ENCODE measurements at places on chromosomes 1 and 21.

- DNase-seq, result no peak
These were observed 223.2 kb upstream of the FOXD3 start for GRCh38 chr1:63099188-63099587.

DNA sequence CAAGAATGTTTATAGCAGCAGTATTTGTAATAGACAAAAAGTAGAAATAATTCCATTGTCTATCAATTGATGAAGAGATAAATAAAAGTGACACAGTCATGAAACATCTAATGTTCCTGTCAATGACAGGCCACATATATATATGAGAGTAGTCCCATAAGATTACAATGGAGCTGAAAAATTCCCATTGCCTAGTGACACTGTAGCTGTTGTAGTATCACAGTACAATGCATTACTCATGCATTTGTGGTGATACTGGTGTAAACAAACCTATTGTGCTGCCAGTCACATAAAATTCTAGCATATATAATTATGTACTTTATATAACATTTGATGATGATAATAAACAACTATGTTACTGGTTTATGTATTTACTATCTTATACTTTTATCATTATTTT is 141.9 kb upstream of the LYPLAL1 start:
- no peak for DNase-seq

- peak; percentile 82 for DNase-seq
These were observed 682.4 kb upstream of the TPTE start for GRCh38 chr21:9838738-9839642.

GRCh38 chr1:206854401-206855129 is 10.9 kb upstream of the IL20 start:
- no peak for DNase-seq

DNA sequence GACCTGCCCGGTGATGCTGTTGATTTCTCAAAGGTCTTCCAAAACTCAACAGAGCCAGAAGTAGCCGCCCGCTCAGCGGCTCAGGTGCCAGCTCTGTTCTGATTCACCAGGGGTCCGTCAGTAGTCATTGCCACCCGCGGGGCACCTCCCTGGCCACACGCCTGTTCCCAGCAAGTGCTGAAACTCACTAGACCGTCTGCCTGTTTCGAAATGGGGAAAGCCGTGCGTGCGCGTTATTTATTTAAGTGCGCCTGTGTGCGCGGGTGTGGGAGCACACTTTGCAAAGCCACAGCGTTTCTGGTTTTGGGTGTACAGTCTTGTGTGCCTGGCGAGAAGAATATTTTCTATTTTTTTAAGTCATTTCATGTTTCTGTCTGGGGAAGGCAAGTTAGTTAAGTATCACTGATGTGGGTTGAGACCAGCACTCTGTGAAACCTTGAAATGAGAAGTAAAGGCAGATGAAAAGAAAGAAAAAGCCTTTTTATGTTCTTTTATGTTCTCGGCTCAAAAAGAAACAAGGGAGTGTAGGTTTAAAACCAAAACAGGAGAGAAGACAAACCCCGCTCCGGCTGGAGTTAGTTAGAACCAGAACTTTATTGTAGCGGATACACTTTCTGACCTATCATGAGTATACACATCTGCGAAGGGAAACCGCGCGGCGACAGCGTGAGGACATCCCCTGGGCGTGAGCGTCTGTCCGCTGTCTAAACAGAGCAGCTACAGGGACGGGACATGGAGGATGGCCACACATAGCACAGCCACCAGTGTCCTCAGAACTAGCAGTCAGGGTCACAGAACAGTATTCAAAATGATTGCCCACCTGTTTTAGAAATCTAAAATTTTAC is 77.1 kb downstream of the PIK3CD start:
- DNase-seq, result no peak

DNA sequence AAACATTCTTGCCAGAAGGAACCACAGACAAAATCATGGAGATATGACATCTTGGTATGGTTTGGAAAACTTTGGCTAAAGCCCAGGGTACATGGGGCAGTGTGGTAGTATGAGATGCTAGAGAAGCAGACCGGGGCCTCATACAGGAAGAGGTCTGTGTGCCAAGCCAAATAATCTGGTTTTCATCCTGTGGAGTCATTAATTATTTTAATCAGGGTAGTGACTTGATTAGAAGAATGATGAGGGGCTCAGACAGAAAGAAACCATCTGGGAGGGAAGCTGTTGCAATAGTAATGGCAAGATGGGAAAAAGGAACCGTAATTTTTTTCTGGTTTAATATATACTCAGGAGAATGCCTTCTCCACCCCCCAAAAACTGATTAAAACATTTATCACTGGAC is 318.0 kb downstream of the BRINP2 start:
- no peak for DNase-seq

DNA sequence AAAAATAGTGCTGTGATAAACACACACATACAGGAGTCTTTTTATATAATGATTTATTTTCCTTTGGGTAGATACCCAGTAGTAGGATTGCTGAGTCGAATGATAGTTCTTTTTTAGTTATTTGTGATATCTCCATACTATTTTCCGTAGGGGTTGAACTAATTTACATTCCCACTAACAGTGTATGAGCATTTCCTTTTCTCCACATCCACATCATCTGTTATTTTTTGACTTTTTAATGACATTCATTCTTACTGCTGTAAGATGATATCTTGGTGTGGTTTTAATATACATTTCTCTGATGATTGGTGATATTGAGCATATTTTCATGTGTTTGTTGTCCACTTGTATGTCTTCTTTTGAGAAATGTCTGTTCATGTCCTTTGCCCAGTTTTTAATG is 78.3 kb downstream of the NIBAN1 start:
- no peak for DNase-seq

DNA sequence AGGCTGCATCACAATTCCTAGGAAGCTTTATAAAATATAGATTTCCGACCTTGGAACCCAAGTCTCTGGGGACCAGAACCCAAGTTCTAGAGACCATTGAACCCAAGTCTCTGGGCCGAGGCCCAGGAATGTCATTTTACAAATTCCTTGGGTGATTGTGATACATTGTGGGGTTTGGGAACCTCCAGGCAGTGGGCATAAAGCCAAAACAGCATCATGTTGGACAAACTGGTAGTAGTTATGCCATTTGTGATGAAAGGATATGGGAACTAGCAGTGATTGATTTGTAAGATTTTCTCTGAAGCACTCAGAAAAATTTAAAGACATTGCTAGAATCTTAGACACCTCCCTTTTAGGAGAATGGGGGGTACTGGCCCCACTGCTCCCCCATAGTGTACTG is 160.2 kb downstream of the HIVEP3 start:
- DNase-seq, result no peak

DNA sequence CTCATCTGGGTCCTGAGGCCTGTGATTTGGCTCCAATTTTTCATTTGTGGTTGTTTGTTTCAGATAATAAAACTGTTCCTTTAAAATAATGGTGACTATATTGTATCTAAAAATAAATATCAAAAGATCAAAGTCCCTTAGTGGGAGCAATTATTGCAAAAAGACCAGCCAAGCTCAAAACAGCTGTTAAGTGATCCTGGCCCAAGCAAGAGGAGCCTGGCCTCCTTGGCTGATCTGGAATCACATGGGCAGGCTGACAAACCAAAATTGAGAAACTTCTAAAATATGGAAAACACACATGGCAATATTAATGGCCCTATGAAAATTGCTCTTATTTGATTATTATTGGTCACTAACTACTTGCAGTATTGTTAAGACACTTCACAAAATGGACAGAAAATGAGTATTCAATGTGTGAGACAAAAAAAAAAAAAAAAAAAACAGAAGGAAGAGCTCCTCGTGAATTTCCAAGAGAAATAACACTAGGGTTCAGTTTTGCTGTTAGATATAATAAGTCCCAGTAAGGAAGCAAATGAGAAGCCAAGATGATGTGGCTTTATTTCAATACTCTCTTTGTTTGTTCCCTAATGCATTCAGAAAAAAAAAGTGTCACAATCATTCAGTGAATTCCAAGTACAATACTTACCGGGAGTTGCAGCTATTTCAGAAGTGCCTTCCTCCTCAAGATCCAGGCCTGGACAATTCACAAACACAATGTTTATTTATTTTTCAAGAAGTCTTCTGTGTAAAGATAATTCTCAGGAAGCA is 105.1 kb downstream of the SEC16B start:
- no peak for DNase-seq

DNA sequence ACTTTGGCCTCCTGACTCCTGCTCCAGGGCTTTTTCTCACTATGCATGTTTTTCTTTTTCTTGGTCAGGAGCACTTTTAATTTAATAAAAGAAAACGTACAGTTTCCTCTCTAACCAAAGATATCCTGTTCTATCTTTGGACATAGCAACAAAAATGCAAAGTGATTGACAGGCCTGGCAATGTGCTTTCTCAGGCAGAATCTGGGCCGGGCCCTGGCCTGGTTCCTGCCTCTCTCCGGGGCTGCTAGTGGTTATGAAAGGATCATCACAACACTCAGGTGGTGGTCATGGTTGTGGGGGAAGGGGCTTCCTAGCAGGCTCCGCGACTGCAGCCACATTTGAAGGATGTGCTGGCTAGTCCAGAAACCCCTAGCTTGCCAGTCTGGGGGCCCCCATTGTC is 85.8 kb upstream of the USP24 start:
- DNase-seq, result no peak

- DNase-seq, result peak; percentile 75
These were observed 25.2 kb upstream of the TRIM45 start for GRCh38 chr1:117146575-117147340.

DNA sequence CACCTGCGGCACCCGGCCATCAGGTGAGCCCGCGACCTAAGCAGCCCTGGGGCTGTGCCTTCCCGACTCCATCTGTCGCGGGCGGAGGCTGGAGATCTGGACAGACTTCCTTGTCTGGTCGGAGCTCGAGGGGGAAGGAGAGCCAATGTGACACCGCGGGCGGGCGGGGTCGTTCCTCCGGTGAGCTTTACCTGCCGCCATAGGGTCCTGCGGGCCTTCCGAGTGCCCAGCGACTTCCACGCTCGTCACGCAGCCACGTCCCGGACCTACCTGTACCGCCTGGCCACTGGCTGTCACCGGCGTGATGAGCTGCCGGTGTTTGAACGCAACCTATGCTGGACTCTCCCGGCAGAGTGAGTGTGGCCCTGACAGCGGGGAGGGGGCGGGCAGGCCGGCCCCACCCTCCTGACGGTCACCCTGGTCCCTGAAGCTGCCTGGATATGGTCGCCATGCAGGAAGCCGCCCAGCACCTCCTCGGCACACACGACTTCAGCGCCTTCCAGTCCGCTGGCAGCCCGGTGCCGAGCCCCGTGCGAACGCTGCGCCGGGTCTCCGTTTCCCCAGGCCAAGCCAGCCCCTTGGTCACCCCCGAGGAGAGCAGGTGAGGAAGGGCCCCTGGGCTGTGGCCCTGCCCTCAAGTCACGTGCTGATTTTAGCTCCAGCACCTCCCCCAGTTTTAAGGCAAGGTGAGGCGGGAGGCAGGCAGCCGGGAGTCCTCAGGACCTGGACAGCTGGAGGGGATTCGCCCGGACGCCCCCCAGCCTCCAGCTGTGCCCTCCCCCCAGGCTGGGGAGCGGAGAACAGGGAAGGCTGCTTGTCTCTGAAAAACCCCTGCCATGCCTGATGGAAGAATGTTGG is 1.1 kb downstream of the PUSL1 start:
- DNase-seq, result no peak

GRCh38 chr1:110060034-110060661 is 10.3 kb downstream of the ALX3 start:
- no peak for DNase-seq

DNA sequence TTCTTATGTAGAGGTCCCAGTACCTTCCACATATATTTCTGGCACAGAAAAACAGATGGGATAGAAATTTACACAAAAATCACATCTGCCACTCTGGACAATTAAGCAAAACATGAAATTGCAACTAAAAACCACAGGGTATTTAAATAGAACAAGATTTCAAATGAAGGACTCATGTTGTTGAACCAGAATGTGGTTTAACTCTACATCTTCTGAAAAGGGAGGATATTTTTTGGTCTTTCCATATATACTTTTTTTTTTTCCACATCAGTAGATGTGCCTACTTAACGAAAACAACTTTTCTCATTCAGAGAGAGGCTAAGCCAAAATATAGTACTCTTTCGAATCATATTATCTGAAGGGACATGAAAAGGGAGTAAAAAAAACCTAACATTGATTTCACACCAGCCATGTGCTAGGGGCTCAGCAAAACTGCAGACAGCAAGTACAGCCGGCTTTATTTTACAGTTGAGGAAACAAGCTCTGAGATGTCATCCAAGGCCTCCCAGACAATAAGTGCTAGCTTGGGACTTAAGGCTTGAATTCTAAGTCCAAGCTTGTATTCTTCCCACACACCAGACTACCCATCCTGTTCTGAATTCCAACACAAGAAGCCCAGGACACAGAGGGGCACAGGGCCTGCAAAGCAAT is 208.9 kb downstream of the PBX1 start:
- no peak for DNase-seq

DNA sequence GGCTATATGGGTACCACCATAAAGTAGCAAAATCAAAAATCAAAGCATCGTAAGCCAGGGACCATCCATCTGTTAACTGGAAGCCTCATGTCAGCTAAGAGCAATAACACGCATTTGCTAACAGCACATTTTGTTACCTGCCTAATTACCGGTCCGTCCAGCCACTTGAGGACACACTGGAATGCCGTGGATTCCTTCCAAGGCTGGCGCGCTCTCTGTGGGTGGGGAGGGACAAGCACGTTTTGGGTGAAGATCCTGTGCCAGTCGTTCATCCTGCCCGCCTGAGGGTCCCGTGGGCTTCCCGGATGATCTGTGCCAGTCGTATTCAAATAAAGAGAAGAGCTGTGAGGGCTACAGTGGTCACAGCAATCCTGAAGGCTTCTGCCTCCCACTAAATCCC is 6.2 kb downstream of the NPHP4 start:
- peak; percentile 7 for DNase-seq

GRCh38 chr1:36085686-36086526 is 2.0 kb downstream of the TEKT2 start:
- no peak for DNase-seq

GRCh38 chr21:42122398-42122797 is 51.3 kb downstream of the UMODL1 start:
- no peak for DNase-seq

GRCh38 chr1:8416881-8417280 is 99.0 kb downstream of the SLC45A1 start:
- DNase-seq, result no peak

- DNase-seq, result no peak
These were observed 49.9 kb upstream of the HAO2 start for GRCh38 chr1:119318466-119319309.

GRCh38 chr1:14815175-14815877 is 216.8 kb downstream of the KAZN start:
- DNase-seq, result no peak

DNA sequence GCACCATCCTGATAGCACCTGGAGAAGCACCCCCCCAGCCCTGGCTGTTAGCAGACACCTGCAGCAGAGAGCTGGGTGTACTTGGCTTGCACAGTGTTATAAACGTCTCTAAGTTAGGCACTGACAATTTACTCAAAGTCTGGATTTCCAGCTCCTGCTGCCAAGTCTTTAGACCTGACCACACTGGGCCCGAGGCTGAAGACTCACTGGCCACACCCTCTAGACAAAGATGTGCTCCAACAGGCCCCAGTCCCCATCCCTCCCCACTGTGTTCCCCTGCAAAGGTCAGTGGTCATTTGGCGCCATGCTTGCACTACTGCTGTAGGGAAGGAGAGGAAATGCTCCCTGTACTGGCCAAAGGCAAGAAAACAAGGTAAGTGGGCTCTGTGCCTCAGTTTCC is 31.1 kb downstream of the PADI6 start:
- DNase-seq, result no peak

GRCh38 chr1:84299536-84300170 is 1.9 kb upstream of the SAMD13 start:
- DNase-seq, result no peak

GRCh38 chr1:232428036-232428645 is 201.8 kb downstream of the SIPA1L2 start:
- no peak for DNase-seq

- no peak for DNase-seq
These were observed at the start of gene MAP3K21 for GRCh38 chr1:233327651-233328141. MAP3K21 (plus strand) TSS chr1:233327724; CDS start chr1:233328029, 305 bp downstream.

- peak; percentile 78 for DNase-seq
These were observed 35.2 kb downstream of the TGFB2 start for GRCh38 chr1:218380125-218380977.
